ENCODE measurements at places on chromosomes 3 and 15. TPM values are rescaled to one million over a fixed set of nuclear protein-coding genes. Genes with fewer than 3 reads are reported as not detected.

- DNase-seq: no peak
These were observed 733.0 kb downstream of the TUSC7 start for GRCh38 chr3:117442566-117442965.

DNA sequence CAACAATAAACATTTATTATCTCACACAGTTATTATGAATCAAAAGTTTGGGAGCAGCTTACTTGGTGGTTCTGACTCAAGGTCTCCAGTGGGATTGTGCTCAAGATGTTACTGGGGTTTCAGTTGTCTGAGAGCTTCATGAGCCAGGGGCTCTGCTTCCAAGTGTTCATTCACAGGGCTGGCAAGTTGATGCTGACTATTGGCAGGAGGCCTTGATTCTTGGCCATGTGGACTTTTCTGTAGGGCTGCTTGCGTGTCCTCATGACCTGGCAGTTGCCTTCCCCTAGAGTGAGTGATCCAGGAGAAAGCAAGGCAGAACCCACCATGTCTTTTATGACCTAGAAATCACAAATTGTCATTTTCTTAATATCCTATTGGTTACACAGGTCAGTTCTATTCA, 87.2 kb upstream of the TNFAIP8L3 start:
- no peak for DNase-seq

DNA sequence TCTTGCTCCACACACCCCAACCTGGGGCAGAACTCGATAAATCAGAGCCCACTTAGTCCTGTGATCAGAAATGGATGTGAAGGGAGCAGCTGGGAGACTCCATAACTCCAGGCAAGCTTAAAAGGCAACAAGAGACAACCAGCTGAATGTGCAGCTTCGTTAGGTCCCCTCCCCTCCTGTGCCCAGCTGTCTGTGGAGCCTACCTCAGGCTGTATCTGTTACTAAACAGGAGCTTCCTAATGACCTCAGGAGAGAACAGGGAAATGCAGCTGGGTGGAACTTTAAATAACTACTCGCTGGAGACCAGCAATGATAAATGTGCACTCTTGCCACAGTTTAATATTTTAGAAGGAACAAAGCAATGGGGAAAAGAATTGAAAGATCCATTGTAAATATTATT, 25.9 kb downstream of the SLC9A9 start:
- no peak for DNase-seq

DNA sequence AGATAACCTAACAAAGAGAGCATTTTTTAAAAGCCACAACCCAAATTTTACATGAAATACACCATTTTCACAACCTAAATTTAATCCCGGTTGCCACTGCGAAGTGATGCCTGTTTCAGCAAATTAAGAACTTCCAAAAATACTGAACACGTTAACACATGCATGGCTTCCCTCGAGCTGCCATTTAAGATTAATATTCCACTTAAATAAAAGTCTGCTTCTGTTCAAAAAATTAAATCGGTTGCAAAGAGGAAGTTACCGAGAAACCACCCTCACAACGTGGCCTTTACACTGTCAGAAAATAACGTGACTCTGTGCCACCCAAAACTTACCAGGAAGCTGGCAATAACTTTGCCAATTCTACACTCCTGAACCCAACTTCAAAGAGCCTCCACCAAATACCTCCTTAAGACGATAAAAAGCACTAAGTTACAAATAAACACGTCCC, 1.2 kb downstream of the TBL1XR1 start:
- no peak for DNase-seq

GRCh38 chr3:20776286-20776685, 590.3 kb upstream of the SGO1 start:
- DNase-seq: no peak

GRCh38 chr3:134427400-134428111, 53.3 kb upstream of the AMOTL2 start:
- peak; percentile 98 for DNase-seq

- no peak for DNase-seq
These were observed 36.9 kb upstream of the STRIT1 start for GRCh38 chr3:155330370-155330769.

GRCh38 chr3:55000546-55000945, 72.7 kb upstream of the LRTM1 start:
- DNase-seq: peak; percentile 88

- DNase-seq: peak; percentile 72
These were observed 42.1 kb upstream of the ACTC1 start for GRCh38 chr15:34837246-34838016.

GRCh38 chr3:103195216-103195615, 760.4 kb downstream of the ZPLD1 start:
- peak; percentile 31 for DNase-seq

Gene CKMT1B
- not detected for polyA plus RNA-seq

Gene ZBED2
- 0.06 TPM for polyA plus RNA-seq

GRCh38 chr15:77503764-77504163, 83.1 kb downstream of the HMG20A start:
- no peak for DNase-seq

DNA sequence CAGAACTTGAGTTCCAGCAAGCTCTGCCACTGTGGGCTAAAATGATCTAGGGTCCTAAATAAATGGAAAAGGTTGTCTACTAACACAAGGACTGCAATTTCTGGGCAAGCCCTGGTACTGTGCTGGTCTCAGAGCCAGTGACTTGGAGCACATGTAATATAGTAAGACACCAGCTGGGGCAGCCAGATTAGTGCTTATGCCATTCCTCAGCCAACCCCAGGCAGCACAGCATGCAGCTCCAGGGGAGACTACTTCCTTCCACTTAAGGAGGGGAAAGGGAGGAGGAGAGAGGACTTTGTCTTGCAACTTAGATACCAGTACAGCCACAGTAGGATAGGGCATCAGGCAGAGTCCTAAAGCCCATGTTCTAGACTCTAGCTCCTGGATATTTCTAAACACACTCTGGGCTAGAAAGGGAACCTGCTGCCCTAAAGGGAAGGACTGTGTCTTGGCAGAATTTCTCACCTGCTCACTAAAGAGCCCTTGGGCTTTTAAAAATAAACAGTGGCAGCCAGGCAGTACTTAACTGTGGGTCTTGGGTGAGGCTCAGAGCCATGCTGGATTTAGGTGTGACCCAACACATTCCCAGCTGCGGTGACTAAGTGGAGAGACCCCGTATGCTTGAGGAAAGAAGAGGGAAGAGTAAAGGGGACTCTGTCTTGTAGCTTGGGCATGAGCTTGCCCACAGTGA, 223.7 kb upstream of the BCHE start:
- no peak for DNase-seq

Gene KCNH8
- not detected for polyA plus RNA-seq

Gene OR4M2
- not detected for polyA plus RNA-seq

DNA sequence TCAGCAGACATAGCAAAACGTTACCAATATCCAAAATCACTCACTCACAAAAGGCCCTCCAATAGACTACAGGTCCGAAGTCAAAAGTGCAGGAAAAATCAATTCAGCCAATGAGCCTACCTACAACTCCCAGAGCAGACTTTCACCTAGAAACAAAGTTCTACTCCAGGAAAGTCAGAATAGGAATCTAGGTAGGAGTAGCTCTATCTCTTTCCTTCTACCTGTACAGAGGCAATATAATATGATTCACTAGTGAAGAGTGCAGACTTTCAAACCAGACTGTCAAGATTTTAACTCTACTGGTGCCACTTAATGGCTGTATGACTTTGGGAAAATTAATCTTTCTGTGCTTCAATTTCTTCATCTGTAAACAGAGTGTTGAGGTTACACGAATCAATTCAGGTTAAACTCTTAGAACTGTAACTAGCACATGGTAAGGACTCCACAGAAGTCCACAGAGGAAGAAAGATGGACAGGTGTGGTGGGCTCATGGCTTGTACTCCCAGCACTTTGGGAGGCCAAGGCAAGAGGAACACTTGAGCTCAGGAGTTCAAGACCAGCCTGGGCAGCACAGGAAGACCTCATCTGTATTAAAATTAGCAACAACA, 9.4 kb downstream of the DCUN1D1 start:
- no peak for DNase-seq

Gene TMCO5A
- not detected for polyA plus RNA-seq

All from fibroblast of lung (primary cell).